ENCODE measurements at places on chromosomes 6 and 20.

- DNase-seq: no peak
Observed at GRCh38 chr6:147285087-147285855, 81.1 kb downstream of the STXBP5 start.

DNA sequence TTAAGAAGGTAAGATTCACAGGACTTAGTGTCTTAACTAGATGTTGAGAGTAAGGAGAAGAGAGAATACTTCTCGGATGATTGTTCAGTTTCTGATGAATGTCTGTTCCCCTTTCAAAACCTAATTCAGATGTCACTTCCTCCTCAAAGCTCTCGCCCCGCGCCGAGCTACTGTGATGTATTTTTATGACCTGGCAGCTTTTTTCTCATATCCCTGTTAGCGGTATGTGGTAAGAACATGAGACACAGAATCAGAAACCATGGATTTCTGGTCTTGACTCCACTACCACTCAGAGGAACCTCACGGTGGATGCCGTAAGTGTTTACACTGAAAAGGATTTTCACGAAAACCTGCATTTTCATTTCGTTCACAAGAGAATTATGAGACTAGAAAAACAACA lies 48.4 kb downstream of the CEP43 start:
- DNase-seq: peak; percentile 11

- DNase-seq: no peak
Observed at GRCh38 chr6:43990627-43991619, 136.3 kb downstream of the MRPL14 start.

DNA sequence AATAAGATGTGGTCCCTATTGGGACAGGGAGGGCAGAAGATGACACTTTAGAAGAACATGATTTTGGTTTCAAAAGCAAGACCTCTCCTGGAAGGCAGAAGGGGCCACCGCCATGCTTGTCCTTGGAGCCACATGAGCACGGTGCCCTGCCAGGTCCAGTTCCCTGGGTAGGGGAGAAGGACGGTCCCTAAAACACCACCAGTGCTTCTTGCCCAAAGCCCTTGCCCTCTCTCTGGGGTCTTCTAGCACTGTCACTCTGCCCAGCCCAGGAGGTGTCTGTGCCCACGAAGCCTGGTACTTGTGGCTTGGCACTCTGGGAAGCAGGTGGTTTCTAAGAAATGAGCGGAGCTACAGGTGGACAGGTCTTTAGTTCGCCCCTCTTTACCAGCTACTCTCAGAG lies 46.0 kb downstream of the PLCG1 start:
- no peak for DNase-seq

- DNase-seq: no peak
Observed at GRCh38 chr6:121726596-121726995, 291.1 kb downstream of the GJA1 start.

DNA sequence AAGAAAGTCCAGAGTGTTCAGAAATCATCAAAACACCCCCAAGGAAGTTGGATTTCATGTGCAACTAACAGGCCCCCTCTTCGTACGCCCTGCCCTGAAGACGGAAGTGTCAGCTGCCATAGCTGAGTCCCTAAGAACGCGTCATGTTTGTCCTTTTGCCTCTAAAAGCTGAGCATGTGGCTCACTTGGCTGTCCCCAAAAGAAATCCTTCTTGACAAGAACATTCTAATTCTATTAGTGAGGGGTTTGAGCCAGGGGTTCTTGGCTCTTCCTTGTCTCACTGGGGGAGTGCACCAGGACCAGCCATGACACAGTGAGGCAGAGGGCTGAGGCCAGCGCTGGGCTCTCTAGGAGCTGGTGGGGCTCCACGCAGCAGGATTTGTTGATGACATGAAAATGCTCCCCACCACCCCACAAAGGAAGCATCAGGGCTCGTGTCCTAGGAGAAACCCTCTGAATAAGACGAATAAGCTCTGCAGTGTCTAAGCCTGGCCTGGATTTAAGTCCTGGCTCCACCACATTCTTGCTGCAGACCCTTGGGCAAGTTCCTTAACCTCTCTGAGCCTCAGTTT lies 20.0 kb upstream of the SPO11 start:
- no peak for DNase-seq

GRCh38 chr6:170087941-170088581 lies 202.8 kb downstream of the DLL1 start:
- peak; percentile 26 for DNase-seq

DNA sequence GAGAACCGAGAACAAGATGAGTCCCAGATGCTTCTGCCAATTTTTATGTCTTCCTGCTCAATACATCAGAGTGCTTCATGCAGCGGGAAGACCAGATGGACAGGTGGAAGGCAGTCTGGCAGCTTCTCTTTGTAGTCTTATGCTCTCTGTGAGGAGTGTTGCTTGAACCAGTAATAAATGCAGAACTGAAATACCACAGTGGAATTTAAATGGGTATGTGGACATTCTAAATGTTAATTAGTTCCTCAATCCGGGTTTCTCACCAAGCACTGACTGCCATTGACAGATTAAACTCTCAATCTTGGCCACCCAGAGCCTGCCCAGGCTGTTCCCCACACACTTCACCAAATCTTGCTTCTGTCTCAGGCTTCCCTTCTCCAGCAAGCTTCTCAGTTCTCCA lies 695.5 kb upstream of the CHD6 start:
- DNase-seq: no peak

- DNase-seq: no peak
Observed at GRCh38 chr20:53977391-53977790, 93.0 kb downstream of the BCAS1 start.

DNA sequence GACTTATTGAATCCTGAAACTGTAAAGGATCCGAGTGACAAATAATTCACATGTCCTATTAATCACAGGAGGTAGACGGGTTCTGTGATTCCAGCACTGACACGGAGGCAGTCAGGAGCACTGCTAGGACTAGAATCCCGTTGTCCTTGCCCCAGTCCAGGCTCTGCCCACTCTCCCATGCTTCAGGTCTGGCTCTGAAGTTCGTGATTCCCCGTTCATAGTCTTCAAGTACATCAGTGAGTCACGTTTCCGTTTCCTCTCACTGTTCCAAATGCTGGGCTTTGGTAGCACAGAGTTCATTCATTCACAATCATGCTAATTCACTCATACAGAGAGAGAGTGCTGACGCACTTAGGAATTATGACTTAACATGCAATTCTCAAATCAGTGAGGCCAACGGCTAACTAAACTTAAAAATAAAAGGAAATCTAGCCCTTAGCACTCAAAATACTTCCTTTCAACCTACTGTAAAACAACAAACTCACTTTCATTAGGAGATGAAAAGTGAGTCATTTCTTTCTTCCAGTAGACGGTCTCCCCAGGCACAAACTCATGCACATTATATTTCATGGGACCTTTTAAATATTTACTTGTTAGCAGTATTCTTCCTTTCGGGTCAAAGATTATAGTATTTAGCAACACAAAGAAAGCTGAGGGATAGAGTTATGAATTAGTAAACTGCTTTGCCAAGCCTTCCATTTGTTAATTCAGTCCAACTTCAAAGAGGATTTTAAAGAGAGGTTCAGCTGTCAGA lies 94.0 kb upstream of the NHSL1 start:
- no peak for DNase-seq

GRCh38 chr6:44697327-44697726 lies 309.8 kb downstream of the CDC5L start:
- DNase-seq: no peak

- no peak for DNase-seq
Observed at GRCh38 chr20:52895235-52895634, 76.9 kb upstream of the TSHZ2 start.

- DNase-seq: no peak
Observed at GRCh38 chr6:30870546-30870945, 13.8 kb upstream of the DDR1 start.

DNA sequence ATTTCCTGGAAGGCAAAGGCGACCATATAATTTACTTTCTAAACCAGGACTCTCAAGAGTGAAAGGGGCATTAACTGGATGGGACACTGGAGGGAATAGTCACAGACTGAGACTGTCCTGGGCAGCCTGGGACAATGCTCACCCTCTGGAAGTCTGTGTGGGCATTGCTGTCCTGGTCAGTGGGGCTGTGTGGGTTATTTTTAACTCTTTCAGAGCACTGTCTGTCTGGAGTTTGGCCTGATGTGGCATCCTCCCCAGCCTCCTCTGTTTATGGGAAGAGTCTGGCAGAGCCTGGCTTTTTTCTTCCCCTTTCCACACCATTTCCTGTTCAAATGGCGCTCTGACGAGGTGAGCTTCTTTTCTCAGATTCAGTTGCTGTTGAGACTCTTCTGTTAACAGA lies 11.7 kb downstream of the DAAM2 start:
- DNase-seq: no peak

- DNase-seq: no peak
Observed at GRCh38 chr6:133169901-133170300, 71.3 kb upstream of the EYA4 start.

- DNase-seq: no peak
Observed at GRCh38 chr6:21844120-21844917, 250.8 kb downstream of the SOX4 start.

DNA sequence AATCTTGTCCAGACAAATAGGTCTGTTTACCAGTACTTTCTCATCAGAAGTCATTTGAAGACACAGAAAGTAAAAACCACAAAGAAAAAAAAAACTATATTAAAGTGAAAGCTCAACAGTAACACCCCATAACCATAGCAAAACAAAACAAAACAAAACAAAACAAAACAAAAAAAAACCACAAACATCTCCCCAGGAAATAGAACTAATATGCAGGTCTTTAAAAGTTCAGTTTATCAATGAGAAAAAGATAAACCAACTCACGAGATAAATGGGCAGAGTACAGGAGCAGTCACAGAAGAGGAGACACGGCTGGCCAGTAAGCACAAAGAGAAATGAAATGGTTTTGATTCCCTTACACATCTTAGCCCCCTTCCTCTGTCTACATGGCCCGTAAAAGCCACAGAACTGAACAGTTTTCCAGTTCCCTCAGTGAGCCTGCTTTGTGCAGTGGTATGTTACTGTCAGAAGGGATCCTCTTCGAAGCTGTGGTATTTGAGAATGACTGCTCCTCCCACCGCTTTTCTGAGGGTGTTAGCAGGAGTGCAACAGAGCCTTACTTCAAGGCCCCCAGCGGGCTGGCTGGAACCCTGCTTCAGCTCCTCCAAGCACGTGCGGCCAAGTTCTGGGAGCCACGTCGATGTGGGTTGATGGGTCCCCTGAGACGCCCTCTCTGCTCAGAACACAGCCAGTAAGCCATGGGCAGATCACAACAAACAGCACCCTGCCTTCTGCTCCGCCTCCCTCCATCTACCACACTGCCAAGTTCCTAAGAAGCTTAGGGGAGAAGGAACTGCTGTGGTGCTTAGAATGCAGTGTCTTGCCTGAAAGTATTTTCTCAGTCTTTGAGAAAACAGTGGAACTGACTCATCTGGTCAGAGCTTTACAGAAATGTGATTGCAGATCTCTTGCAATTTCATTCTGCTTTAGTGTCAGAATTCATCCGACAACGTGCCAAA lies 14.0 kb downstream of the UST start:
- DNase-seq: no peak

- DNase-seq: no peak
Observed at GRCh38 chr6:150142097-150142669, 661 bp upstream of the PPP1R14C start.

GRCh38 chr20:32585011-32585585 lies at the start of gene NOL4L:
TSS of gene NOL4L (minus strand) at chr20:32585333. CDS start at chr20:32584890, 443 bp downstream.
- no peak for DNase-seq

DNA sequence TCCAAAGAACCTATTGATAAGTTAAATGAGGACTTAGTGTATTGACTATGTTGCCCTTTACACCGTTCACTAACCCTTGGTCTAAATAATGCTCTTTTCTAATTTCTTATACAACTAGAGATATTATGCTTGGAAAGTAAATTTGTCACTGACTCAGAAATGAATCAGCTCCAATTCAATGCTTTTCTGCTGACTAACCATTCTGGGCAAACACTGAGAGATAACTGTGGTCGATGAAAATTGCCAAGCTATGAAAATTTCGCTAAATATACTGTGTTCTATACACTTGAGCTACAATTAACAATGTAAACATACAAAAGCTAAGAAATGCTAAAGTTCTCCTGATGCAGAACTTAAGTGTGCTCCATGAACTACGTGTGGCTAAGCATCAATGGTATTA lies 23.1 kb upstream of the FBXO9 start:
- no peak for DNase-seq

- DNase-seq: no peak
Observed at GRCh38 chr6:154481521-154482013, 28.9 kb downstream of the CNKSR3 start.

- no peak for DNase-seq
Observed at GRCh38 chr20:44089987-44090674, 96.9 kb downstream of the JPH2 start.

DNA sequence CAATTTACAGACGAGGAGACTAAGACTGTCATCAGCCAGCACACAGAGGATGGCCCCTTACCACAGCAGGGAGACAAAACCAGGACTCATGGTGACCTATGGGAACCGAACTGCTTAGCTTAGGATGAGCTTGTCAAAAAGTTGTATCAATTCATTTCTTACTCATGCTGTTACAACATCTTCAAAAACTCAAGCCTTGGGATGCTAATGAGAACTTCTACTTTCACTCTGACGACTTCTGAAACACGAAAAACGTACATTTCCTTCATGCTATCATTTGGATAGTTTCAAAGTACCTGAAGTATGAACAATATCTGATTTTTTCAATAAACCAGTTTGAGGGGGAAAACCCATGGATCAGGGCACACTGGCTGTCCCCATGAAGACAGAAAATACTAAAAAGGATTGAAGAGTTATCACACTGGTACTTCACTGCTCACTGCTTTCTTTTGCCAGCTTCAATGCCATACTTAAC lies 31.9 kb downstream of the HIVEP2 start:
- DNase-seq: no peak

DNA sequence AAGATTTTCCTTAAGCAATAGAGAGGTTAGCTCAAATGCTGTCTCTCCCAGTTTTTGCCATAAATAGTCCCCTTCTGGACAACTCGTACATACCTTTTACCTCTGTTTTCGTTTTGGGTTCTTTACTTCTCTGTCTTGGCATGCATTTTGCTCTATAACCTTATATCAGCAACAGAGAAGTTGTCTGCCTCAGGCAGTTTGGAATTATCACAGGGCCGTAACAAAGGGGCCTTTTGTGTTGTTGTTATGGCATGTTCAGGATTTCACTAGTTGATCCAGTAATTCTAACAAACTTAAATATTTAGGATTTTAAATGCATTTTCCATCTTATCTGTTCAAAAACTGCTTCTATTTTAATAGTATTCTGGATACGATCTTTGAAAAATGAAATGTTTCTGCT lies 259.8 kb downstream of the CD109 start:
- DNase-seq: no peak

GRCh38 chr6:44733868-44734267 lies 346.4 kb downstream of the CDC5L start:
- DNase-seq: no peak

GRCh38 chr6:63456734-63457133 lies 115.5 kb upstream of the LOC128125822 start:
- no peak for DNase-seq

GRCh38 chr6:107198631-107199416 lies 83.5 kb upstream of the BEND3 start:
- no peak for DNase-seq

Data from stimulated activated CD4-positive, alpha-beta T cell treated with anti-CD3 and anti-CD28 coated beads, Interleukin-15, amount 100 ng/mL, for 1 hour (primary cell).